IPS-NIHi11 (cell line): ENCODE measurements at places on chromosomes 13 and 19.

GRCh38 chr13:110960204-110960603, 45.3 kb upstream of the ANKRD10 start:
- DNase-seq, result no peak

- peak; percentile 32 for DNase-seq
Observed at GRCh38 chr19:3499738-3500428, 591 bp downstream of the DOHH start.

DNA sequence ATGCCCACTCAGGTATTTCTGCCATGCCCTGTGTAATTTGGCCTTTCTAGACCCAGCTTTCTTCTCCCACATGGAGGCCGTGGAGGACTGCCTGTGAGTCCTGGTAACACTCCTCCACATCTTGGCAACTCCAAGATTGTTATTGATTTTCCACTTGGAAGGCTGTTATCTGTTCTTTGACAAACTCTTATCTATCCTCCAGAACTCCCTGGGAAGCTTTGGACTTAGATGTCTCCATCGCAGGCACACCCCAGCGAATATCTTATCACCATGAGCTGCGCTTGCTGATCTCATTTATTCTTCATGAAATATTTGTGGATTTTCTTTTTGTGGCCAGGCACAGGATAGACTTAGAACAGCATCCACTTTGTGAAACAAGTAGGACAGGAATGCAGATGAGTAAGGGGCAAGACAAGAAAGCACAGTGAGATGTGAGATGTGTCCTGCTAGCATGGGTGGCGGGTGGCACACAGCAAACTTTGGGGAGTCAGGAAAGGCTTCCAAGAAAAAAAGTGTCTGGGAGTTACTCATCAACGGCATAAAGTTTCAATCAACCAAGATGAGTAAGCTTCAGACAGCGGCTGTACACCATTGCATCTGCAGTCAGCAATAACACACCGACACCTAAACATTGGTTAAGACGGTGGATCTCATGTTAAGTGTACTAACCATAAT, 84.5 kb upstream of the IRS2 start:
- no peak for DNase-seq

DNA sequence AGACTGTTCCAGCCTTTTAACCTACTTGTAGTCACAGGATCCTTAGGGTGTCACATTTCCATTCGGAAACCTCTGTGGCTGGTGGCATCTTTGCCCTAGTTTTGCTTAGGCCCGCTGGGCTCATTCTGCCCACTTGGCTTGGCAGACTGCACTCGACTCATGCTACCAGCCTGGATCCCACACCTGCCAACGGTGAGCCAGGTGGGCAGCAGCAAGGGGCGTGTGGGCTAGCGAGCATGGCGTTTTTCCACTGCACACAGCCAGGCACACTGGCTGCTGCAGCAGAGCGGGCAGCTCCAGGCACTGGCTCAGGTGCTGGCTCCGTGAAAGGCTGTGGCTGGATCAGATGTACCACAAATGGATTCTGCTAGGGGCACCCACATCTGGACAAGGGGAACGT, 838.2 kb downstream of the SLITRK6 start:
- DNase-seq, result no peak

DNA sequence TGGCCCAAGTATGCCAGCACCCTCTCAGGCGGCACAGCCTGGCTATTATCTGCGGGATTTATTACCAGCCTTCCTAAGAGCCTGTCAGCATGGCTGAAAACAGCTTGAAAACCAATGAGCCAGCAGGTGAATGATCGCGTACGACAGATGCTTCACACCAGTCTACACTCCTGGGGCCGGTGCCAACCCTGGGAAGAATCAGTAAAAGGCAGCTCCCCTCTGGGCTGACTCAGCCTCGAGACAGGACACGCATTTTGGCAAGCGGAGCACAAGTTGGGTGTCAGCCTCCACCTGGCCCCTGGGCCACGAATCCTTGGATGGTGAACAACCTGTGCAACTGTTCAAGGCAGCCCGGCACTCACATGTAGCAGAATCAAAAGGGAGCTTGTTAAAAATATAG, 15.6 kb downstream of the EMP3 start:
- DNase-seq, result no peak

- DNase-seq, result peak; percentile 58
Observed at GRCh38 chr19:13207846-13208671, 57.8 kb downstream of the IER2 start.
